GM12891 (cell line): ENCODE measurements at places on chromosomes 1 and 21.

DNA sequence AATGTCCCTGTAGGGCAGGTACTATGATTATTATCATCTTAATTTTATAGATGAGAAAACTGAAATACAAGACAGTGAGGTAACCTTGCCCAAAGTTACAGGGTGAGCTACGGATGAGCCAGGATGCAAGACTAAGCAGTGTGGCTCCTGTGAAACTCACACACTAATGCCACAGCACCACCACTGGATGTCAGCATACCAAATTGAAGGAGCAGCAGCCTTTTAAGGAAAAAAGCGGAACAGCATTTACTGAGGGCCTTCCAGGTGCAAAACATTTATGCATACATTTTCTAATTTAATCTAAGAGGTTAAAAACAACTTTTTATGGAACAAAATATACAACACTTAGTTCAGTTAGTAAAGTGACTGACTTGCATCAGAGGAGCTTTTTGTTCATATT, 41.7 kb downstream of the SEC16B start:
- no peak for DNase-seq

DNA sequence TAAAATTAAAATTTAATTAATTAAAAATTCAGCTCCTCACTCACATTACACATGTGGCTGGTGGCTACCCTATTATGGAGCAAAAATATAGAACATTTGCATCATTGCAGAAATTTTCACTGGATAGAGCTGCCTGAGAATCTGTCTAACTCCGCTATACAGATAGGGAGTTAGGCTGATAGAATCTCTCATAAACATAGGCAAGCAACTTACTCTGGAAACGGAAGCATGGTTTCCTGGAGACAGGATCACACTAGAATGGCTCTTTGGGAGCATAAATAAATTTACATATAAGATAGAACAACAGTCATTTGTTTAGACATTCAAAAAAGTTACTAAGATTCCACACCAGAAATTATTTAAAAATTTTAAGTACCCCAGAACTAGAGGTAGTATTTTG, 12.2 kb upstream of the LAMC2 start:
- no peak for DNase-seq

- no peak for DNase-seq
These were observed 4.3 kb downstream of the TRIM46 start for GRCh38 chr1:155177918-155178281.

DNA sequence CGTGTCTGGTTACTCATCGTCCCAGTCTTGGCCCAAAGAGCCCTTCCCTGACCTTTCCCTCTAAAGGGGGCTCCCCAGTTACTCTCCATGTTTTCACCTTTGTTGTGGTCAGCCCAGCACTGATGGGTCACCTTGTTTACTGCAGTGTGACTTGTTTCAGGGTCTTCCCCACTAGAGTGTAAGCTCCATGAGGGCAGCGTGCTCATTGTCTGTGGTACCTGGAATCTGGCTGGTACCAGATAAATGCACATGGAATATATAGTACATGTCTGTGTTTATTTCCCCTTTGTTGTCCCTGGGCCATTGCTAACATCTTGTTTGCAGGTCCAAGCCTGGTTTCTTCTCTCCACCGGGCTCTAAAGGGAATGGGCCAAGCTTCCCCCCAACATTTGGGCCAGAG, 22.7 kb upstream of the TENT5B start:
- DNase-seq: no peak

DNA sequence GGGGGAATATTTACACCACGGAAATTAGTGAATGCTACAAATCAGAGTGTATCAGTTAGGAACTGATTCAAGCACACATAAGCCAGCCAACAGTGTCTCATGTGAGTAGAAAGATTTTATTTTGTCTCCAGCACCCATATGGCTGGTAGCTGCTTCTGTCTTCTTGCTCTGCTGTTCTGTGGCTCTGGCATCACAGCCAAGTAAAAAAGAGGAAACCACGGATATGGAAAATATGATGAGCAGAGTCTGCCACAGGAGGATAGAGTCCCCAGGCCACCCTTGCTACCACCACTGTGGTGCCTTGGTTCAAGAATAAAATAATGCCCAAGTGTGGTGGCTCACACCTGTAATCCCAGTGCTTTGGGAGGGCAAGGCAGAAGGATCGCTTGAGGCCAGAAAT, 53.6 kb upstream of the SPOCD1 start:
- no peak for DNase-seq

GRCh38 chr1:143652744-143653428, 318.9 kb downstream of the FAM72C start:
- no peak for DNase-seq

DNA sequence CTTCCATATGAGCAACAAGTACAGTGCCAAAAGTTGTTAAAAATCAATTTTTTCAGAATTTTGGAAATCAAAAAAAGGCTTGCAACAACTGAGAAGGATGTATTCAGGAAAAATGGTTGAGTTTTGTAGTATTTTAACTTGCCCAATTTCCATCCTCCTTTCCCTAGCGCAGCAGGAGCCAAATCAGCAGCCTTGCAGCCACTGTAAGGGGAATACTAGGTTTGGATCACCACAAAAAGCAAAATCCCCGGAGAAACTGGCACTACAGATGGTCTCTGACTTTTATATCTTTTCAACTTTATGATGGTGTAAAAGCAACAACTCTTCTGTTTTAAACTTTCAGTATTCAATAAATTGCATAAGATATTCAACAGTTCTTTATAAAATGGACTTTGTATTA, 17.9 kb downstream of the DBT start:
- DNase-seq: no peak

DNA sequence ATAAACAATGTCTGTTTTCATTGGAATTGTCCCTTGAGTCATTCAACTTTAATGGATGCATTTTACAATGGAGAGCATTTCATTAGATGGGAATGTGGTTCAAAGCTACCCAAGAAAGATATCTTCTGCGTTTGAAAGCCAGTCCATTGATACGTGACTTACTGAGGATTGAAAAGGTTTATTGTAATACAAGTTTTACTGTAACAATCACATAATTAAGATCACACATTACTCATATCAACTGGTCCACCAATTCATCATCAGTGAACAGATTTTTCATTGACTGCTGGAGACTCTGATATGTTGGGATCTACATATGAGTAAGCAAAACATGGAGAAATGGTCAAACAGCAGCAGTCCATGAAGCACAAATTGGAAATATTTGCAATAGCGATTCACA, 32.8 kb downstream of the KRTAP24-1 start:
- no peak for DNase-seq

- no peak for DNase-seq
These were observed 2.6 kb downstream of the MRPS6 start for GRCh38 chr21:34075760-34076660.

DNA sequence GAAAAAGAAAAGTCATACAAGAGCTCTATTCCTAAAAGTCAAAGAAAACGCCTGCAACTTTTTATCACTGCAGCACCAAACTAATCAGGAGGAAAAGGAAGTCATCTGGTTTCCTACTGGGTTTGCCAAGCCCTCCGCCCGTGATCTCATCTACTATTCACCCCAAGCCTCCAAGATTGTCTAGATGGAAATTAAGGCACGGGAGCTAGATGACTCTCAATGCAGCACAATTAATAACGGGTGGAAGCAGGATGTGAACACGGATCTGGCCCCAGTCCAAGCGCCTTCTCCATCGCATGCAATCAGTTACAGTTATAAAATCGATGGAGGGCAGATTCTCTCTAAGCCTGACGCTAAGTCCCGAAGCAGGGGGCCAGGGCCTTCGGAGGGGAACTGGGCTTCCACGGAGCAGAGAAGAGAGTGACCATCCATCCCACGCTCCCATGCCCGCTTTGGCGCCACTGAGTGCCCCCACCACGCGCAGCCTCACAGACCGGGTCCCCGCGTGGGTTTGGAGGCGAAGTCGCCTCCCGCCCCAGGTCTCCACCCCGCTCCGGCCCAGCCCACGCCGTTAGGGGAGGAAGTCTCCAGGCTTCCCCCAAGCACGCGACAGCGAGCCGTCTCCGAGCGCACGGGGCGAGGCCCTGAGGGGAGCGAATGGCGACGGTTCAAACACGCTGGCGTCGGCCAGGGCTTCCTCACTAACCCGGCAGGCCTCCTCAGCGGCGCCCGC, 1.8 kb downstream of the HSF2BP start:
- no peak for DNase-seq

DNA sequence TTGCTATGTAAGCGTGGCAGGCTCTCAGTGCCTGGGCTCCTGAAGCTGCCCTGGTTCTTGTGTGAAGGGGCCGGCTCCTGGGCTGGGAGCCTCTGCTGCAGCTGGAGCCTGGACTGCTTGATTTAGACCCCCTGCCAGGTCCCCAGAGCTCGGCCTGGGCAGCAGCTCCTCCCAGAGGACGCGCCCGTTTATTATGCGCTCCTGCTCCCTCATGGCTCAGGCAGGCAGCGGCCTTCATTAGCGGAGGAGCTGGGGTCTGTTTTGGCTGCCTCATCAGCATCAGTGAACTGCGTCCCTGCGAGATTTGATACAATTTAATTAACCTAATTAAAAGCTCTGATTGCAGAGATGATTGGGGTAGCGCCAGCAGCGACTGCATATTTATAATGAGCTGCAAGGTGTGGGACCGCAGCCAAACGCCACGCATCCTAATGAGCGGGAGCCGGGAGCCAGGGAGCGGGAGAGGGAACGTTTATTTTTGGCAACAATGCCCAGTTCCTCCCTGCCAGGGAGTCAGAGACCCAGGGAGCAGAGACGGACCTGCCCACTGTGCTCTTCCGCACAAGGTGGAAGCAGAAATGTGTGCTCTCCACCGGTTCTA, 16.6 kb downstream of the UTP11 start:
- no peak for DNase-seq

DNA sequence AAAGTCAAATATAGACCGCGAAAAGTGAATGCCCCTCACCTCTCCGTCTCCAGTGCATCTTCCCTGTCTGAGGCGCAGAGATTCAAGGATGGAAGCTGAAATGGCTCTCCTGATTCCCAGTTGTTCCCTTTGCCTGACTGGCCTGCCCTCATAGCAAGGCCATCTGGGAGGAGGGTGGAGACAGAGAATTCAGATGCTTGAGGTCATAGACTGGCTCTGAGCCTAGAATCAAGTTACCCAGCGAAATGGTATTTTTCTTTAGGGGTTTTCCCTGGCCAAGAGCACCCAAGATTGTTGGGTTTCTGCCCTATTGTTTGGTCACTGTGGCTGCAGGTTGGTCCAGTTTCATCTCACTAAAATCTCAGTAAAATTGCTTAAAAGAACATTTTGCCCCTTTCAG, 7.2 kb downstream of the METTL13 start:
- DNase-seq: no peak

DNA sequence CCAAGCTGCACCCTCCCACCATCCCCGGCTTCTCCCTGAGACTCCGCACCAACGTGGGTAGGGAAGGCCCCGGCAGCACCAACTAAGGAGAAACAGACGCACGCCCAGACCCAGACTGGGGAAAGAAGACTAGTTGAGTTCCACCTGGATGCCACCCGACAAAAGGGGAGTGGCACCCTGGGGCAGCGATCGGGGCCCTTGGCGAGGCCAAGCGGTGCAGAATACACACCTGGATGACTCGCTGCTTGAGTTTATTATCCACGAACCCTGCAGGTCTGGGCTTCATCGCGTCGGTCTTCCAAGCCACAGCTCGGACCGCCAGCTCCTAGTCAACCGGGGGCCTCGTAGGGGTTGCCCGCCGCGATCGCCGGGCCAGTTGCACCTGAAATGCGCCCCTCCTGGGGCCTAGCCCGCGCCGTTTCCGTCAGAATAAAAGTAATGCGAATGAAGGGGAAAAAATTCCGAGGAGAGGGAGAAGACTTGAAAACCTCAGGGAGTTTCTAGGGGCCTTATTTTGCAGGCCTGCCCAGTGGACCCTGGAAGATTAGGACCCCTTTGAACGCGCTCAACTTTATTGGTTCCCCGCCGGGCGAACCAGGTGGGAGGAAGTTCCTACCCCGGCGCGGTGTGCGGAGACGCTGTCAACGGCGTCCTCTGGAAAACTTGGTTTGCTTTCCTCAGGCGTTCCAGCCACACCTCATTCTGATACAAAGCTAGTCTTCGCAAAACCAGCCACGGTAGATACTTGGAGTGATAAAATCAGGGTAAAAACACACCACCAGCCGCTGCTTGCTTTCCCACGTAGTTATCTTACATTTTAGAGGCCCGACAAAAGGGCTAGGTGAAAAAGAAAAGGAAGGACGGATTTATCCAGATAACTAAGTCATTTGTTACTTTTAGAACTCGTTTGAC, at the start of gene NVL:
Gene NVL (minus strand): TSS at position 331 of the 912 bp plus-strand sequence. CDS start 45 bp downstream, at position 286.
- DNase-seq: peak; percentile 65
